ENCODE measurements at places on chromosomes 4 and X.

- no peak for DNase-seq
Measured at GRCh38 chr4:29619168-29619567, 1101.0 kb upstream of the PCDH7 start.

DNA sequence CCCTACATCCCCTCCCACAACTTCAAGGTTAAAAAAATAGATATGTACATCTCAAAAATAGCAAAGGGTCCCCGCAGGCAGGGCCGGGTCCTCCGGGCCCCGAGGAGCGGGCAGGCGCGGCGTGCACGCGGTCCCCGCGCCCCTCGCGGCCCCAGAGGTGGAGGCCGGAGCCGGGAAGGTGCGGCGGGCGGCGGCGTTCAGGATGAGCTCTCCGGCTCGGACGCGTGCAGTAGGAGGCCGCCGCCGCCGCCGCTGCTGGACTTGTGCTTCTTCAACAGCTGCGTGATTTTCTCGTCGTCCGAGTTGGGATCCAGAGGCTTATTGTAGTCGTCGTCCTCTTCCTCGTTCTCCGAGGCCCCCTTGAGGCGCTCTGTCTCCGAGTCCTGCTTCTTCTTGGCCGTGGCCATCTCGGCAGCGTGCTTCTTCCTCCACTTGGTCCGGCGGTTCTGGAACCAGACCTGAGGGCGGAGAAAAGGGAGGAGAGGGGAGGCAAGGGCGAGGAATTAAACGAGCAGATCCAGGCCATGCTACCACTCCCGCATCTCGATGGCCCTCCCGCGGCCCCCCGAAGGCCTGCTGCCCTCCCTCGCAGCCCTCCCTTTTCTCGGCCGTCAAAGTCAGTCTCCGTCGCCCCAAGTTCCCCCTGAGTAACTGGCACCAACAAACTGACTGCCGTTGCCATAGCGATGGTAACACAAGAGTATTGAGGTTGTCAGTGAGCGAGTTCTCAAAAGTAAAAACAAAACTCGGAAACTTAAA lies 5.8 kb downstream of the NKX6-1 start:
- no peak for DNase-seq

GRCh38 chr4:125314676-125315575 lies at the start of gene FAT4:
TSS of gene FAT4 (plus strand) at chr4:125314955. CDS start at chr4:125316412, 1,457 bp downstream.
- DNase-seq = peak; percentile 25

- DNase-seq = no peak
Measured at GRCh38 chr4:145635630-145636029, 16.4 kb downstream of the MMAA start.

GRCh38 chr4:14810121-14810520 lies 192.2 kb upstream of the CPEB2 start:
- DNase-seq = no peak

DNA sequence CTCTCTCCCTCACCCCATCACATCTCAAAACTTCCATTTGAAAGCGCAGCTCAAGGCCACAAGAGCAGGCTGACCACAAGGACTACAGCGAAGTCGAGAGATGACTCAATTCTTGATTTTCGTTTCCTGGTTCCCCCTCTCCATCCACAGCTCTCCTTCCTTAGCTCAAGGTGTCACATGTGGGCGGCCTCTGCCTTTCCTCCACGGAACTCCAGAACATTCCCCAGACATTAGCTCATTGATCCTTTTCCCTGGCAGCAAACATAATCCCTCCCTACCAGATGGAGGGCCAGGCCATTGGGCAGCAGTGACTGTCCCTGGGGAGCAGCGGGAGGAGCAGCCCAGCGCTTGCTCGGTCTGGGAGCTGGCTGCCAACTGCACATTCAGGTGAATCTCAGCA lies 56.3 kb downstream of the CCDC149 start:
- no peak for DNase-seq

DNA sequence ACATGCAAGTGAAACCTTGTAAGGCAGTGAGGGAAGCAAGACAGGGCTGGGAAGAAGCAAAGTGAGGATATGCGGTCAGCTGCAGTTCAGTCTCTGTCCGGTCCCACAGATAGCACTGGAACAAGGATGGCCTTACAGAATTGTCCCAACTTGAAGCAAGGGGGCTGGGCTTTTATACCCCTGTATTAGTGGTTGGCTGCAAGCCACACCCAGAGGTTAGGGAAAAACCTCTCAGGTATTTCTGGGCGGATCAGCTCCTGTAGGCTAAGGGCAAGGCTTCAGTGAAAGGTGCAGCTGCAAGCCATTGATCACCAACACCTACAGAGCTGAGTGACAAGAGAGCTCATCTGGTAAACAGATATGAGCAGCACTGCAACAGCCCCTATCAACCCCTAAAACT lies 89.0 kb downstream of the KDR start:
- DNase-seq = no peak

DNA sequence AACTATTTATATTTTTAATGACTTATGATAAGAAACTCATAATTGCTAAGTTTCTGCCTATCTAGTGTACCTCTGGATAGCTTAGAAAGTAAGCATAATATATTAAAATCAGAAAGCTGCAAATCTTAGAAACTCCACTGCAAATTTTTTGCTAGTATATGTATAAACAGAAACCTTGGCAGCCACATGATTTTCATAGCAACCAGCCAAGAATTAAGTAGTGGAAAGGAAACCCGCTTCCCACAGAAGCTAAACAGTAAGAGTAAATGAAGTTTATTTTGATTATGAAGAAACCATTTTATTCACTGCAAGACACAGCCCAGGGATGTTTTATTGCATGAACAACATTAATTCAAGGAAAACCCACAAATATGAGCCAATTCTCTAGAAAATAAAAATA lies 872.5 kb upstream of the ADGRL3 start:
- no peak for DNase-seq

GRCh38 chr4:42415281-42415680 lies 18.0 kb downstream of the SHISA3 start:
- no peak for DNase-seq

DNA sequence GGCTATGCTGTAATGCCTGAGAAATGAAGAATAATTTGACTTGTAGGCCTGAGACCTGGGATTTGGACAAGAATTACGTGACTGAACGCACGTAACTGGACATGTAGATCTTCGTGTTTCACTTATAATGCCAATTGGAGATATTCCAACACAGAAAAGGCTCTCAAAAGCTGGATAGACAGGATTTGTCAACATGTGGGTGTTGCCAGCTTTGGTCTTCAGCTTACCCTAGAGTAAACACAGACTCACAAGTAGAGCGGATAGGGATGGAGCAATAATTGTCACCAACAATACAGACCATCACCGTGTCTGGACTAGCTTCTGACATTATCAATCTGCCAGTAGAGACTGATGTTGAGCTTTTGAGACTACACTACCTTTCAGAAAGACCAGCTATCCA lies 1511.0 kb upstream of the ADGRL3 start:
- DNase-seq = no peak

DNA sequence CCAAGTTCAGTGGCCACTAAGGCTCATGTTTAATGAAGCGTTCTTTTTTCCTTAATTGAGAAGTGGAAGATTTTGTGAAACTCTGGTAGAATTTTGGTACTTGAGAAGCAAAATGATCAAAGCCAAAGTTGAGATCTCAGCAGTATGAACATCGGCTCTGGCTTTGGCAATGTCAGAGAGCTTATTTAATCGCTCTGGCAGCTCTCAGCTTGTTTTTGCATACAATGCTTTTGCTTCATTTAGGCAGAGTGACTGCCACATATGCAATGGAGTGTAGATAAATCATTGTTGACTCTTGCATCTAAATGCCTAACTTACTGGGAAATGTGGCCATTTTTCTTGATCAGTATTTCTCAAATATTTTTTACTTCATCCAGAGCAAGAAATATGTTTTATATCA lies 135.7 kb downstream of the AASDH start:
- DNase-seq = no peak

All from CD4-positive, alpha-beta T cell treated with Interleukin-21 for 1 hour (primary cell).